Caco-2 (cell line): ENCODE measurements at places on chromosomes 4 and X.

DNA sequence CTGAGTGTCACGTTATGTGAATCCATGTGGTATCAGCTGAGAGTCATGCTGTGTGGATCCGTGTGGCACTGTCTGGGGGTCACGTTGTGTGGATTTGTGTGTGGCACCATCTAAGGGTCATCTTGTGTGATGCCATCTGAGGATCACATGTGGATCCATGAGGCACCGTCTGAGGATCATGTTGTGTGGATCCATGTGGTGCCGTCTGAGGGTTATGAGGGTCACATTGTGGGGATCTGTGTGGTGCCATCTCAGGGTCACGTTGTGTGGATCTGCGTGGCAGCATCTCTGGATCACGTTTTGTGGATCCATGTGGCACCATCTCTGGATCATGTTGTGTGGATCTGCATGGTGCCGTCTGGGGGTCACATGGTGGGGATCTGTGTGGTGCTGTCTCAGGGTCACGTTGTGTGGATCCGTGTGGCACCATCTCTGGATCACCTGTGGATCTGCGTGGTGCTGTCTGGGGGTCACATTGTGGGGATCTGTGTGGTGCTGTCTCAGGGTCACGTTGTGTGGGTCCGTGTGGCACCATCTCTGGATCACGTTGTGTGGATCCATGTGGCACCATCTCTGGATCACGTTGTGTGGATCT is 6.9 kb downstream of the PDE6B start:
- H3K27ac ChIP-seq: no peak overlapping the region
- H3K36me3 ChIP-seq: no peaks in the 10 kb centered on the region
- H3K4me3 ChIP-seq: no peak overlapping the region
- no peak for DNase-seq
- no peaks in the 10 kb centered on the region for H3K4me1 ChIP-seq

DNA sequence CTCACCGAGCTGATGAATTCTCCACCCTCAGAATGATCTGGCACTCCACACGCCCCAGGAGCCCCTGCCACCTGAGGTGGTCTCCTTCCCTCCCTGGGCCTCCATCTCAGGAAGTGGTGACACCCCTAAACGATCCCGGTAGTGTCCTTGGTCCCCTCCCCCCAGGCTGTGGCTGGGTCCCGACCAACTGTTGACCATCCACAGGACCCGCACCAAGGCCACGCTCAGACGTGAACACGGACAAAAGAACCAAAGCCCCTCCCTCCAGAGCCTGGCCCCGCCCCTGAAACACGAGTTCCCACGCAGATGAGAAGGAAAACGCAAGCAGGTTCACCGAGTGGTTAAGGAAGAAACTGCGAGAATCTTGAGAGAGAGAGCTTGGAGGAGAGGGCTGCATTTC is 16.6 kb downstream of the LRPAP1 start:
- no peaks in the 10 kb centered on the region for H3K4me1 ChIP-seq
- no peaks in the 10 kb centered on the region for H3K27me3 ChIP-seq
- DNase-seq: no peak
- H3K36me3 ChIP-seq: peaks cover 2% of the 10 kb centered on the region
- no peak overlapping the region for H3K4me3 ChIP-seq

DNA sequence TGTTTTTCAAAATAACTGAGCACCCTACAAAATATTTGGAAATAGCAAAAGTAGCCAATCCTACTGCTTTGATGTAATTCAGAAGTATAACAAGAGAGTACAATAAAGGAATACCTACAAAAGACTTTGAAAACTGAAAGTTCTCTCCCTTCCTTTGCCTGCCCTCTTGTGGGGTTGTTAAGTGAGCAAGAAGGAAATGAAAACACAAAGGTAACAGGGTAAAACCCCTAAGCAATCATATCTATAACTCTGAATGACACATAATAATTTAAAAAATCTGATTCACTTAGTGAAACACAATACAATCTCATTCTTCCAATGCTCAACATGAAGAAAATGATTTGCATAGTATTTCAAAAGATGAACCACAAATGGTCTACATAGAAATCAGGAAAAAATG is 98.2 kb downstream of the FRYL start:
- no peak overlapping the region for H3K4me3 ChIP-seq

DNA sequence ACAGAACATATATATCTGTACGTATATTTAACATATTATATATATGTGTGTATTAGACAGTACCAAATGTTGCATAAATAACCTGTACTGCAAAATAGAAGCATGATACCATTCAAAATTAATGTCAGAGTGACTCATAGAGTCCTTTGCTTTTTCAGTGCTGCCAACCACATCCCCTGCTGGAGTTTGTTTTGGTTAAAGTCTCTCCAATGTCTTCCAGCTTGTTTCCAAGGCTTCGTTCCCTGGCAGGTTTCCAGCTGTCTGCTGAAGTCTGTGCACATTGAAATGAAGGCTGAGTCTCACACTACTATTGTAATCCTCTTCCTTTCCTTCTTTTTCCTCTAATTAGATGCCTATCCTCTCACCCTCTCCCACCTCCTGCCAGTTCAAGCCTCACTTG is 14.9 kb downstream of the NRK start:
- no peak for DNase-seq
- no peaks in the 10 kb centered on the region for H3K36me3 ChIP-seq
- H3K4me3 ChIP-seq: no peak overlapping the region
- H3K27ac ChIP-seq: no peak overlapping the region

DNA sequence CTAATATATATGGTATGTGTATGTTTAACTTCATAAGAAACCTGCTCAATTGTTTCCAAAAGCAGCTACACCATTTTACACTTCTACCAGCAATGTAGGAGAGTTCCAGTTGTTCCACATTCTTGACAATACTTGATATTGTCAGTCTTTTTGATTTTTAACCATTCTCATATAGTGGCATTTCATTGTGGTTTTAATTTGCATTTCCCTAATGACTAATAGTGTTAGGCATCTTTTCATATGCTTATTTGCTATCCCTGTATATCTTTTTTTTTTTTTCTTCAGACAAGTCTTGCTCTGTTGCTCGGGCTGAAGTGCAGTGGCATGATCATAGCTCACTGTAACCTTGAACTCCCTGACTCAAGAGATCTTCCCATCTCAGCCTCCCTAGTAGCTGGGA is 58.2 kb upstream of the TRIM2 start:
- no peak overlapping the region for H3K27ac ChIP-seq
- H3K36me3 ChIP-seq: no peaks in the 10 kb centered on the region
- no peak overlapping the region for H3K4me3 ChIP-seq
- DNase-seq: no peak
- H3K27me3 ChIP-seq: no peaks in the 10 kb centered on the region

GRCh38 chr4:99885063-99885664 is 9.1 kb downstream of the LAMTOR3 start:
- no peaks in the 10 kb centered on the region for H3K27me3 ChIP-seq
- no peaks in the 10 kb centered on the region for H3K4me1 ChIP-seq
- no peak for DNase-seq
- no peak overlapping the region for H3K4me3 ChIP-seq
- H3K27ac ChIP-seq: no peak overlapping the region
- no peaks in the 10 kb centered on the region for H3K36me3 ChIP-seq

GRCh38 chrX:131917588-131917987 is 105.5 kb upstream of the STK26 start:
- no peak for DNase-seq
- H3K27me3 ChIP-seq: no peaks in the 10 kb centered on the region
- H3K27ac ChIP-seq: no peak overlapping the region
- H3K4me1 ChIP-seq: no peaks in the 10 kb centered on the region
- H3K36me3 ChIP-seq: no peaks in the 10 kb centered on the region

DNA sequence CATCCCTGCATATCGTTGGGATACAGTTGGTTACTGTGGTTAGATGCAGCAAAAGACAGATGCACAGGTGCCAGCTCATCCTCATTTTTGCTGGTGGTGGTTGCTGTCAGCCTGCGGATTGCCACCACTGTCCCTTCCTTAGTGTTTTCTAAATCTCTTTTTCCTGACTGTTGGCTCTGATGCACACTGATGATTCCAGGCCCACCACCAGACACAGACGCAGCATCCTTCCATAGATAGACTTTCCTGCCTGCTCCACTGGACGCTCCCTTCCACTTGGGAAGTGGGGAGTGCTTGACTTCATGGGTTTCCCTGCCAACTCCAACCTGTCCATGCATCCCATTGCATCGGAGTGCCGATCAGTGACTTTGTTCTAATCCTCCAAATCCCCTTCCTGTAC is 101.5 kb downstream of the EGF start:
- no peaks in the 10 kb centered on the region for H3K4me1 ChIP-seq
- no peaks in the 10 kb centered on the region for H3K27me3 ChIP-seq
- no peak overlapping the region for H3K27ac ChIP-seq
- no peak overlapping the region for H3K4me3 ChIP-seq

DNA sequence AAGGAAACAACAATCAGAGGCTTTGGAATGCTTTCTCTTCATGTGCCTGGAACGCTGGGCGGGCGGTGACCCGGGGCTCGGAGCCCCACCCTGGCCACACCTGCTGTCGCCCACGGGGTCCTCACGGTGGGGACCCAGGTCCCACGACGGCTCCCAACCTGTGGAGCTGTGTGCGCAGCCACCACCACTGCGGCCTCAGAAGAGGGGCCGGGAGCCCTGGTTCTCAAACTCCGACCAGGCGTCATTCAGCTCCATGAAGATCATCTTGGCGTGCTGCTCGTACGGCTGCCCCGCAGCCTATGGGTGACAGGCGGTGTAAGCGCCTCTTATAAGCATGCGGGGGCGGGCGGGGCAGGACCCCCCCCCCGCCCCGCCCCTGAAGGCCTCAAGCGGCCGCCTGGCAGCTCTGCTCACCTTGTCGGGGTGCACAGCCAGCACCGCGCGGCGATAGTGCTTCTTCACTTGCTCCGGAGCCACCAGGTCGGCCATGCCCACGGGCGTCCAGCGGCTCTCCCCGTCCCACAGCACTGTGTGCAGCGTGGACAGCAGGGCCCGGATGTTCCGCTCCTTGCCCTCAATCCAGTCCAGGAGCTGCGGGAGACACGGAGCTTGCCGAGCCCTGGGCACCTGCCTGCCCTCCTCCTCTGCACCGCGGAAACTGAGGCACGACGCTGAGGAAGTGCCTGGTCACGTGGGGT is 23.7 kb upstream of the CPLX1 start:
- no peaks in the 10 kb centered on the region for H3K27me3 ChIP-seq
- DNase-seq: no peak
- H3K4me3 ChIP-seq: no peak overlapping the region
- H3K4me1 ChIP-seq: no peaks in the 10 kb centered on the region
- no peaks in the 10 kb centered on the region; the same call in 1 of the 2 replicates for H3K36me3 ChIP-seq

DNA sequence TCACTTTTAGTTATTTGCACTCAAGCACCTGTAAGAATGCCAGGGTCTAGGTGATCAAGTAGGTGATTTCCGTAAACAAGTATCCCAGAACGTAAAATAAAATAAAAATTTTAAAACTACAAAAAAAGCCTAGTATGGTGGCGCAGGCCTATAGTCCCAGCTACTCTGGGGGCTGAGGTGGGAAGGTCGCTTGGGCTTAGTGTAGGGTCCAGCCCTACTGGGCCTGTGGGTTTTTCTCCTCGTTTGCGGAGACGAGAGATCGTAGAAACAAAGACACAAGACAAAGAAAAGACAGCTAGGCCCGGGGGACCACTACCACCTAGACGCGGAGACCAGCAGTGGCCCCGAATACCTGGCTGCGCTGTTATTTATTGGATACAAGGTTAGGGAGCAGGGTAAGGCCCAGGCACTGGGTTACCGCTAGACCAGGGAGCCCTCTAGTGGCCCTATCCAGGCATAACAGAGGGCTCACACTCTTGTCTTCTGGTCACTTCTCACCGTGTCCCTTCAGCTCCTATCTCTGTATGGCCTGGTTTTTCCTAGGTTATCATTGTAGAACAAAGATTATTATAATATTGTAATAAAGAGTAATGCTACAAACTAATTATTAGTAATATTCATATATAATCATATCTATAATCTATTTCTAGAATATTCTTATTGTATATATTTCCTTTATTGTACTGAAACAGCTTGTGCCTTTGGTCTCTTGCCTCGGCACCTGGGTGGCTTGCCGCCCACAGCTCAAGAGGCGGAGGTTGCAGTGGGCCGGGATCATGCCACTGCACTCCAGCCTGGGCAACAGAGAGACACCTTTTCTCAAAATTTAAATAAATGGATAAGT is 38.4 kb downstream of the SAGE1 start:
- H3K36me3 ChIP-seq: no peaks in the 10 kb centered on the region
- no peaks in the 10 kb centered on the region for H3K4me1 ChIP-seq
- peak; percentile 42 for DNase-seq
- no peak overlapping the region for H3K4me3 ChIP-seq
- H3K27me3 ChIP-seq: no peaks in the 10 kb centered on the region

GRCh38 chr4:62622089-62622488 is 1422.0 kb downstream of the ADGRL3 start:
- DNase-seq: no peak
- H3K4me1 ChIP-seq: no peaks in the 10 kb centered on the region
- no peak overlapping the region for H3K27ac ChIP-seq
- H3K4me3 ChIP-seq: no peak overlapping the region
- no peaks in the 10 kb centered on the region for H3K36me3 ChIP-seq

DNA sequence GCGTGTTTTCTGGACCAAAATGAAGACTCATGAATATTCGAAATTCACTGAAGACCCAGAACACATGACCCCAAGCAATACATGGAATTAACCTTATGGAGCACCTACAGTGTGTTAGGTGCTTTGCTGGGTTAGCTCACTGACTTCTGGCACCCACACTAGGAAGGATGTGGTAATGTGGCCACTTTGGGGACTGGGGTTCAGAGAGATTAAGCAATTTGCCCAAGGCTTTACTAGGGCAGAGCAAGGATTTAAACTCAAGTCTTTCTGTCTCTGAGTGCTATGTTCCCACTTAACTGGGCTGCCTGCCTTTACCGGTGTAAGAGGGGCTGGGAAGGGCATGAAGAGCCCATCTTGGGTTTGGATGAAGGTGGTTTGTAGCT is 162.0 kb upstream of the ATP6AP2 start:
- H3K27me3 ChIP-seq: no peaks in the 10 kb centered on the region
- no peak overlapping the region for H3K27ac ChIP-seq
- H3K36me3 ChIP-seq: no peaks in the 10 kb centered on the region
- no peak for DNase-seq
- H3K4me1 ChIP-seq: no peaks in the 10 kb centered on the region

GRCh38 chrX:17521871-17522693 is 147.1 kb downstream of the NHS start:
- H3K27ac ChIP-seq: no peak overlapping the region
- H3K36me3 ChIP-seq: no peaks in the 10 kb centered on the region
- H3K4me1 ChIP-seq: no peaks in the 10 kb centered on the region

DNA sequence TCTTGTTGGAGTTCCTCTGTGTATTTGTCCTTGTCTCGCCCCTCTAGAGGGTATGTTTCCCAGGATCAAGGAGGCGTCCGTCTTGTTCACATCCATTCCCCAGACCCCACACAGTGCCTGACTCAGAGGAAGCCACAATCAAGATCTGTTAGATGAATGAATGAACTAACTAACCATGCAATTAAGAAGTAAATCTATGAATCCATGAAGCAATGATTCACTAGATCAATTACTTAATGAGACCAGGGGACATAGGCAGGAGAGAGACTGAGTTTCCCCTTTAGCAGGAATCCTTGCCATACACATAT is 11.9 kb downstream of the BLOC1S4 start:
- H3K27ac ChIP-seq: no peak overlapping the region
- H3K4me1 ChIP-seq: peaks cover 7% of the 10 kb centered on the region; the same call in 1 of the 2 replicates
- H3K27me3 ChIP-seq: no peaks in the 10 kb centered on the region
- H3K36me3 ChIP-seq: no peaks in the 10 kb centered on the region

DNA sequence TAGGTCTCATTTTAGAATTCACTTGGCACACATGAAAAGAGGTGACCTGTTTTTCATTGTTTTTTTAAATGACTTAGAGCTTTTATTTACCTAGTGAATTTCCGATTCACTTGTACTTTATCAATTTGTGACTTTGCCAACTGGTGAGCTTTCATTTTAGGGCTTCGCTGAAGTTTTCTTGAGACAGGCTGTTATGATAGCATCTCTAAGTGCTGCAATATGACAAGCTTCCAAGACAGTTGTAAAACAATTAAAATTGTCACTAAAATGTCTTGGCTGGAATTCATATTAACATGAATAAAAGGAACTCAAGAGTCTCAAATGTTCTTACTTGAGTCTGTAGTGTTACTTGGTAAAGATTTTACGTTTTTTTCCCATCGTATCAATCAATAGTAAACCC is 831.7 kb upstream of the GRID2 start:
- no peak overlapping the region for H3K4me3 ChIP-seq
- no peak overlapping the region for H3K27ac ChIP-seq
- H3K36me3 ChIP-seq: no peaks in the 10 kb centered on the region
